ENCODE measurements at places on chromosomes 11 and 22.
A peak's percentile ranks its signal among the peaks of the same experiment; 100 is the strongest.

- DNase-seq, result no peak
Observed at GRCh38 chr22:16915701-16916100, 90.5 kb upstream of the XKR3 start.

DNA sequence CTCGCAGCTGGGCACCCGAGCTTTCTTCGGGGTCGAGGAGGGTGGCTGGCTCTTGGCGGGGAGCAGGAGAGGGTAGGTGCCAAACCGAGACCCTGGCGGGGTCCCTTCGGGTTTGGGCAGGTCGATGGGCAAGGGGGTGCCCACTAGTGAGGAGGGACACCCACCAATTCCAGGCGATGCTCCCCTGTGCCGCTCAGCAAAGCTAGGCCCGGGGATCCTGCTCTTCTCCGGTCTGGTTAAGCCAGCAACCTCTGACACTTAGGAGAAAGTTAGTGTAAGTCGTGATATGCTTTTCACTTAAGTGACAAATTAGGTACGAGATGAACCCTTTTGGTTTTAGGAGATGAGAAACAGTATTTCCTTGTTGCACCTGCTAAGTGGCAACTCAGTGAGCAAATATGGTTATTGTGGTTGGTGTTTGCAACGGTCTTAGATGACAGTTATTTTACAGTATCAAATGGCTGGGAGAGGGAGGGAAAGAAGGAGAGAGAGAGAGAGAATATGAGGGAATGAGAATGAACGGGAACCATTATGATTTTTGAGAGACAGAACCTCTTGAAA lies 565 bp downstream of the NUCB2 start:
- DNase-seq, result peak; percentile 16

DNA sequence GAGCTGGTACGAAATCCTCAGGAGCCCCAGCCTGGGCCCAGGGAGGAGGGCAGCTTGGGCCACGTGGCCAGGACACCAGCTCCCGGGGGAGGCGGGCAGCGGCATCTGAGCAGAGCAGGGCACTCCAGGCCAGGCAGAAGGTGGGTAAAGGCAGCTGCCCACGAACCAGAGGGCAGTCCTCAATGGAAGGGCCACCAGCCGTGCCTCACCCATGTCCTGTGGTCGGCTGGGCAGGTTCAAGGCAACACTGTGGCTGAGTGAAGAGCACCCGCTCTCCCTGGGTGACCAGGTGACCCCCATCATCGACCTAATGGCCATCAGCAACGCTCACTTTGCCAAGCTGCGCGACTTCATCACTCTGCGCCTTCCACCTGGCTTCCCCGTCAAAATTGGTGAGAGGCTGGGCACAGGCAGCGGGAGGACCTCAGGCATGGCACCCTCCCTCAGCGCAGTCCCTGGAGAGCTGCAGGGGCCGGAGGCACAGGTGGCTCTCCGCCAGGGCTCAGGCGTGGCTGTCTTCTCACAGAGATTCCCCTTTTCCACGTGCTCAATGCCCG lies 2.5 kb upstream of the SSH3 start:
- DNase-seq, result no peak

GRCh38 chr11:1831338-1832210 lies 3.2 kb upstream of the SYT8 start:
- DNase-seq, result no peak

- no peak for DNase-seq
Observed at GRCh38 chr11:35584321-35584720, 33.9 kb upstream of the FJX1 start.

DNA sequence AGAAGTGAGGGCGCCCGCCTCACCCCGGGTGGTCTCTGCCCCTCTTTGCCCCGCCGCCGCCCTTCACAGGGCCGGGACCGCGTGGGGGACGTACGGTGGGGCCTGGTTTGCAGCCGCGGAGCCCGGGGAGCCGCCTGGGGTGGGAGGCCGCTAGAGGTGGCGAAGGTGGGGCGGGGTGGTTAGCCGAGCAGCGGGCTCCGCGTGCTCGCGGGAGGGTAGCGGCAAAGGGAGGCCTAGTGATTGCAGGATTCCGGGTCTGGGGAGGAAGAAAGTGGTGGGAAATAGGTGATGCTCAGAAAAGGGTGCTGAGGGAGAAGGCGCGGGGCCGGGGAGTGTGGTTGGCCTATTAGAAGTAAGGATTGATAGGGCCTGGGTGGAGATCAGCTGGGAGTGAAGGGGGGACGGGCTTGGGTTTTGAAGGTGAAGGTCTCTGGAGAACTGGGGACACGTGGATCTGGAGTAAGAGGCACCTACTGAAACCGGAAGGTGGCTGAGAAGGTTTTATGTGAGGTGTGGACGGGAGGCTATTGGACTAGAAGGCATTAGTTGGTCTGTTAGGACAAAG lies 571 bp downstream of the FAR1 start:
- DNase-seq, result no peak

DNA sequence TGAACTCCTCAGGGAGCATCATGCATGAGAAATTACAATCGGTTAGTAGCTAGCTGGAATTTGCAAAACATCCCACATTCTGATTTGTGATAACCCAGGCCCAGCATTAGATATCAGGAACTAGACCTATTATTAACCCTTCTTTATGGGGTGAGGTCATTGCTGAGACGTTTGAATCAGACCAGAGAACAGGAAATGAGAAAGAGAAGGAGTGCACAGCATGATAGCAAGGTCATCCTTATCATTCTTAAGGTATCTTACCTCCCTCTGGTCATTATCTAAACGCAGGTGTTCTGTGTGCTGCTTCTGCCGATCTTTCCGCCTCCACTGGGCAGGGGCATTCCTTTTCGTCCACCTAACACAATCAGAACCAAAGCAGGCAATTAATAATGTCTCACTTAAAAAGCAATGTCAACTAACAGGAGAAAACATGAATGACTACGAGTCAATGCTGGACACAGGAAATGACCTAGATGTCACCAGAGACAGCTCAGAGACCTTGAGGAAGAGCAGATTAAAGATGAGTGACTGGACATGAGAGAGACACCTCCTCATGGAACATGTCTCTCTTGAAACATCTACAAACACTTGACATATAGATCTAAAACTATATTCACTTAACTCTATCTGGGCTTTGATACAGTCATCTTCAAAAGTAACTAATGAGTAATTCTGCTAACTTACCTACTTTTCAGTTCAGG lies 78.3 kb upstream of the SCUBE2 start:
- DNase-seq, result no peak

- DNase-seq, result no peak
Observed at GRCh38 chr11:35912883-35913624, 30.8 kb upstream of the LDLRAD3 start.

All from HuH-7.5 (cell line).